ENCODE measurements at places on chromosomes 2 and 18. TPM values are rescaled to one million over a fixed set of nuclear protein-coding genes. Genes with fewer than 3 reads are reported as not detected.

Gene CCDC141
- total RNA-seq: 6.0 TPM

Gene TBC1D8
- 20.7 TPM for total RNA-seq

Gene CAVIN2
- total RNA-seq: 23.0 TPM

Gene C2orf81
- 0.30 TPM for total RNA-seq

Gene IL36A
- total RNA-seq: not detected

Gene REG3A
- not detected for total RNA-seq

Gene ABCG5
- total RNA-seq: not detected

Gene NRP2
- total RNA-seq: 39.3 TPM

Gene MARCHF4
- not detected for total RNA-seq

Gene RGPD4
- not detected for total RNA-seq
